NCI-H1092 treated with DMSO at 0.1 percent for 48 hours (cell line): ENCODE measurements at places on chromosomes 3 and 15.

DNA sequence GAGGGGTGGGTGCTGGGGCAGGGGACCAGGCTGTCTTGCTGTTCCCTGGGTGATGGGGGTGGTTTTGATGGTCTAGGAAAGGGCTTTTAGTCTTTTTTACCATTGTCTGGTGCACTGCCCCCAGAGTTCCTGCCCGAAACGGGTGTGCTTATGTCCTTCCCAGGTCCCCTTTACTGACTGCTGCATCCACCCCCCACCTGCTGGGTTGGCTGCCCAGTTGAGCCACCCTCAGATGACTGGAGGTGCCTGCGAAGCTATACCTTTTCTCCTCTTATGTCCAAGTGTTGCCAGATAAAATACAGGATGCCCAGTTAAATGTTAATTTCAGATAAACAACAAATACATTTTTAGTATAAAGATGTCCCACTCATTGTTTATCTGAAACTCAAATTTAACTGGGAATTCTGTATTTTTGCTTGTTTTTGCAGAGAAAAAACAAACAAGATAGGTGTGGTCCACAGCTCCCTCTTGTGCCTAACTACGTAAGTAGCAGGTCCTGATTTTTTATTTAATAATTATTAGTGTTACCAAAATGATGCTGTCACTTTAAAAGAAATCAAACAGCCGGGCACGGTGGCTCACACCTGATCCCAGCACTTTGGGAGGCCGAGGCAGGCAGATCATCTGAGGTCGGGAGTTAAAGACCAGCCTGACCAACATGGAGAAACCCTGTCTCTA, 6.1 kb upstream of the RPP14 start:
- peak; percentile 20 for DNase-seq

- DNase-seq = no peak
Observed at GRCh38 chr3:186121968-186122367, 13.1 kb upstream of the ETV5 start.

- no peak for DNase-seq
Observed at GRCh38 chr15:50944672-50945071, 36.2 kb downstream of the AP4E1 start.

DNA sequence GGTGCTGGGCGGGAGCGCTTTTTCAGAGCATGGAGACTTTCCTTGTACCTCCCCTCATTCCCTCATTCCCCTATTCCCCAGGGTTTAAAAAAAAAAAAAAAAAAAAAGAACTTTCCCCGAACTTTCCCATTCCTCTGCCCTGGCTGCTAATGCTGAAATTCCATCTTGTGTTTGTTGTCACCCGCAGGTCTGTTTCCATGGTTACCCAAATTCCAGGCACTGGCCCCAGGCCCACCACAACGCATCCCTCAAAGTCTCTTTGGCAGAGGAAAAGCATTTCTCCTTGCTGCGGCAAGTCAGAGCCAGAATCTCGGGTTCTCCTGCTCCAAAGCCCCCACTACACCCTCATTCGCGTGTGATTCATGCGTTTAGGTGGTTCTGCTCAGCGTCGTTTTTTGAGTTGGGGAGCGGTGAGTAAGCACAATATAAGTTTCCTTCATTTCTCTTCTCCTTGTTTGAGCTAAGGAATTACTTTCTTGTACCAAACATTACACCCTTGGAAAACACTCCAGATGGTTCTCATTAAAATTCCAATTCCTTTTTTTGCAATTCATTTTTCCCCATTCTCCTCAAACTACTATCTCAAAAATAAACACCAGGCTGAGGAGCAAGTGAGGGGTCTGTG, 21.6 kb downstream of the ANAPC13 start:
- no peak for DNase-seq

DNA sequence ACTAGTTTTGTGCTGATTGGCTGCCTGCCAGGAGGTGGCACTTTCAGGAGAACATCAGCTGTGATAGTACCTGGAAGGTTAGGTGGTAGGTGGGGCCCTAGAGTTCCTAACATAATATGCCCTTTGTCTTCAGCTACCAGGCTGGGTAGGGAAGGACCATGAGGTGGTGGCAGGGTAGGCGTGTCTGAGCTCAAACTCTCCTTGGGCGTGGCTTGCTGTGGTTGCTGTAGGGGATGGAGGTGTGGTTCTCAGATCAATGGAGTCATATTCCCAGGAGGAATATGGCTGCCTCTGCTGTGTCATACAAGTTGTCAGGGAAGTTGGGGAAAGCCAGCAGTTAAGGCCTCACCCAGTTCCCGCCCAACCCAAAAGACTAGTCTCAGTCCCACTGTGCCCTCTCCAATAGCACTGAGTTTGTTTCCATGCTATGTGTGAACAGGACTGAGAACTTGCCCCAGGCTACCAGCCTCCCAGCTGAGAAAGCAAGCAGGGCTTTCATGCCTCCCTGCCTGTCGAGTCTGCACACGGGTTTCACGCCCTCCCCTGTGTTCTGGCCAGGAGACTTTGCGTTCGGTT, 107.7 kb downstream of the CHCHD4 start:
- DNase-seq = no peak

DNA sequence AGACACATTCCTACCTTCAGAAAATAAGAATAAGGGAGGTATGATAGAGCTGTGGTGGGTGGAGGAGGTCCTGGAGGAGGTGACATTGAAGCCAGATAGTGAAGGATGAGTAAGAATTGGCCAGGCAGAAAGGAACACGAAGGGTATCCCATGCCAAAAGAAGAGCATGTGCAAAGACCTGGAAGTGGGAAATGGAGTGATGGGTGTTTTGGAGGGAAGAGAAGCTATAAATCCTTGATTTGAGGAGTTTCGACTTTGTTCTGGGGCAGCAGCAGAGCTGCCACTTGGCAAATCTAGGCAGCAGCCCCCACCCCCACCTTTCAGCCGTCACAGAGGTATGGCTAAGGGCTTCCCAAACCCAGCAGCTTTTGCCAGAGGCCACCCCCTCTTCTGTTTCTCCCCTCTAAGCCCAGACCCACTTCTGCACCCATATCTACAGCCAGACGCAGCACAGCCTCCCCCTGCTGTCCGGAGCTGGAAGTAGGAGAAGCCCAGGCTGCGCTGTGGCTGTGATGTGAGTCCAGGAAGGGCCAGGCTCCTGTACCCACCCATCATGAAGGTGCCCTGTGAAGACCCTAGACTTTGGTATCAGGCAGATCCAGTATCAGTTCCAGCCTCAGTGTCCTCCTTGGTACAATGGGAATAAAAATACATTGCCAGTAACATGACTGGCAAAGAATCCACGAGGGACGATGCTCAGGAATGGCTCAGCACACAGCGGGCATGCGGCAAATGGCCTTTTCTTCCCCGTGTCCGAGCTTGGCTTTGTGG, 188.7 kb upstream of the LINGO1 start:
- DNase-seq = peak; percentile 67

DNA sequence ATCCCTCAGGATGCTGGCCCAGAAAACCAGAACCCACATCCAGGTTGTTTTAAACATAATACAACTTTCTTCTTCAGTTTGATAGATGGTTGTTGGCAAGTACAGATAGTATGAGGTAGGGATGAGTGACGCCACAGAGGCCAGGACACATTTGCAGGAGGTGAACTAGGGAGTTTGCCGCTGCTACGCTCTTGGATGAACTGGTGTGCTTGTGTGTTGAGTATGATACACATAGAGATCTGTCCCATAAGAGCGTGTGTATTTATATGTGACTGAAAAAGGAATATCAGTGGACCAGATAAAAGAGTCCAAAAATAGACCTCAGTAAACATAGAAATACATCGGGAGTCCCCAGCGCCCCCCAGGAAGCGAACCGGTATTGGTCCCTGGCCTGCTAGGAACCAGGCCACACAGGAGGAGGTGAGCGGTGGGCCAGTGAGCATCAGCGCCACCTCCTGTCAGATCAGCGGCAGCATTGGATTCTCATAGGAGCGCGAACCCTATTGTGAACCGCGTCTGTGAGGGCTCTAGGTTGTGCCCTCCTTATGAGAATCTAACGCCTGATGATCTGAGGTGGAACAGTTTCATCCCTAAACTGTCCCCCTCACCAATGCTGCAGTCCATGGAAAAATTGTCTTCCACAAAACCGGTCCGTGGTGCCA, 98.1 kb downstream of the LRRK1 start:
- no peak for DNase-seq

- peak; percentile 27 for DNase-seq
Observed at GRCh38 chr15:56428821-56429458, 36.0 kb downstream of the MNS1 start.

DNA sequence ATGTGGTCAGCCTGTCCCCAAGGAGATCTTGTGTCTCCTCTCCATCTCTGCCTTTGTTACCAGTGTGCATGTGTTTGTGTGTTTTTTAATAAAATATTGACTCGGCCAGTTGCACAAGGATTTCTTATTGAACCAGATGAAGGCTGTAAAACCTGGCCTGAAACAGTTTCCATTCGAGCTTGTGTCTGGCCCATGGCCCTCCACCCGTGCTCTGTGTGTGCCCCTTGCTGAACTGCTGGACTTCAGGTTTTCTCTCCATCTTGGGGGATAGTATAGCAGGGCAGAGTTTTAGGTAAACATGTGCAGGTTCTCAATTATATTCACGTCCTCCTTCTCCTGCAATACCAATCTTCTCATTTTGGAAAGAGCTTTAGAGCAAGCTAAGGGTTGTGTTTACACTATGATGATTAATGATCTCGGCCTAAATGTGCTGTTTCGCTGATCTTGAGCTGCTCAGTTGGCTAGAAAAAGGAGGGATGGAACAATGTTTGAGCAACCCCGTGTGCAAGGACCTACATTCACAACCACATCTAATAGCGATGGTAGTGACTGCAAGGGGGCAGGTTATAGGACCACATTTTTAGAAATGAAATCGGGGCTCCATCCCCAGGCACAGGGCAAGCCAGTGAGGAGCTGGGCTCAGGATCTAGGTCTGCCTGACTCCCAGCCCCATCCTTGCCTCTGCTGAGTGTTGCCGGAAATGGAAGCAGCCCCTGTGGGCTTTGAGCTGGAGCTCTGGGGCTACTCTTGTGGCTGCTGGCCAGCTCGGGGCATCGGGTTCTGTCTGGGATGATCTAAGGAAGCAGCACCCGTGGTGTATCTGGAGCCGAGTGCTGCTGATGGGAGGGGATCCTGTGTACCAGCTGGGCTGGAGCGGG, 47.7 kb downstream of the CMTM6 start:
- no peak for DNase-seq

GRCh38 chr3:69322158-69322509, 63.8 kb downstream of the FRMD4B start:
- DNase-seq = no peak

- no peak for DNase-seq
Observed at GRCh38 chr3:105775368-105775767, 93.4 kb downstream of the CBLB start.

DNA sequence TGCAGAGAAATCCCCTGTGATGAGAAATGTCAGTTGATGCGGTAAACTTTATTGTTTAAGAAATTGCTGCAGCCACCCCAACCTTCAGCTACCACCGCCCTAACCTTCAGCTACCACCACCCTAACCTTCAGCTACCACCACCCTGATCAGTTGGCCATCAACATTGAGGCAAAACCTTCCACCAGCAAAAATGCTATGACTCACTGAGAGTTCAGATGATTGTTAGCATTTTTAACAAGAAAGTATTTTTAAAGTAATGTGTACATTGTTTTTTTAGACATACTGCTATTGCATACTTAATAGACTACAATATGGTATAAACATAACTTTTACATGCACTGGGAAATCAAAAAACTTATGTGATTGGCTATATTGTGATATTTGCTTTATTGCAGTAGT, 30.0 kb downstream of the U2SURP start:
- no peak for DNase-seq

DNA sequence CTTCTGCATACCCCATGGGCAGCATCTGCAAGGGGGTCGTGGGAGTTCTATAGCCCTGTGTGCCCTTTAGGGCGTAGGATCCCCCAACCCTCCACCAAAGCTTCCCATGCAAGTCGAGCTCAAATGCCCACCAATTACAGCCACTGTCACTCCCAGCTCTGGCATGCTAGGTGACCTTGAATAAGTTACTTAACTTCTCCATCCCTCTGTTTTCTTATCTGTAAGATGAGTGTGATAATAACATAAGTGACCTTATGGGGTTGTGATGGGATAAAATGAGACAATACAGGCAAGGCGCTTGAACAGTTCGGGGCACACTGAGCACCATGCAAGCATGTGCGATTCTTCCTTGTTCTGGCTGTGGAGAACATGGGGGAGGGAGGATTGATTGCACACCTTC, 74.8 kb upstream of the POMGNT2 start:
- DNase-seq = no peak

- DNase-seq = no peak
Observed at GRCh38 chr15:62835351-62835750, 207.2 kb upstream of the TPM1 start.

DNA sequence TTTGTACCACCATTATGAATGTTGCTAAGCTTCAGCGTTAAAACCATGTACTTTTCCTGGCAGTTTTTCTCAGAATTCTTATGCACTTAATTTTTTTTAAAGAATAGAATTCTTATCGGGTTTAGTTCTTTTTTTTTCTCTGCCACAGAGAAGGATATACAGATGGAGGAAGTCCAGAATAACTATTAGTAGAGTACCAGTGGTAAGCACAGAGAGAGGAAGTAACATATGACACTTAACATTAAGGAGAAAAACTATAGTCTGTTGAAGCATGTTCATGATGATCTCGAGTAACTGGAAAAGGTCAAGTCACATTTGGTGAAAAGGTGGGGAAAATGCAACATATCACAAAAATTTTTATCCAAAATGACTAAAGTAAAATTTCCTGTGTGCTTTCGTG, 68.9 kb downstream of the RNF13 start:
- no peak for DNase-seq

DNA sequence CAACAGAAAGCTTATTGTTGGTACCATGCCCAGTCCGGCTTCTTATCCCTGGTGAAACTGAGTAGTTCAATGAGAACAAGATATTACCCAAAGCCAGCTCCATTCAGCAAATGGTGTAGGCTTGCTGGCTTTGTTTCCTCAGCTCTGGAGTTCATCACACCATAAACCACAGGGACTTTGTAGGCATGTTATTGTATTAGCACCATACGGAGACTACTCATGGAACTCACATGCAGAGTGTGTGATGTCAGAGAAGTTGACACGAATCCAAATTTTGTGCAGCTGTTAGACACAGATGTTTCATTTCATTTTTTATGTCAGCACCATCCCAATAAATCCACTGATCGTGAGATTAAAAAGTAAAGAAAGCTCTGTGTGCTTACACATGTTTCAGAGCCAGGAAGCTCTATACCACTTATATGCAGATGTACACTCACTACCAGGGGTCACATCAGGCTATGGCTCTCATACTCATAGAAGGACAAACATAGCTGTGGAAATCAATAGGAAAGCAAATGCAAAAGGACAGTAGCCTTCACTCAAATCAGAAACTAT, 63.4 kb upstream of the LEKR1 start:
- DNase-seq = no peak

- DNase-seq = no peak
Observed at GRCh38 chr3:9786825-9787669, 5.2 kb downstream of the TADA3 start.

- DNase-seq = no peak
Observed at GRCh38 chr3:145959457-145960088, 201.4 kb downstream of the PLOD2 start.

GRCh38 chr3:185200639-185201038, 47.8 kb upstream of the C3orf70 start:
- no peak for DNase-seq

GRCh38 chr3:161265916-161266571, 44.9 kb downstream of the NMD3 start:
- no peak for DNase-seq

- DNase-seq = no peak
Observed at GRCh38 chr3:19331931-19332330, 183.6 kb downstream of the KCNH8 start.
